ENCODE measurements at places on chromosomes 16 and 17.

DNA sequence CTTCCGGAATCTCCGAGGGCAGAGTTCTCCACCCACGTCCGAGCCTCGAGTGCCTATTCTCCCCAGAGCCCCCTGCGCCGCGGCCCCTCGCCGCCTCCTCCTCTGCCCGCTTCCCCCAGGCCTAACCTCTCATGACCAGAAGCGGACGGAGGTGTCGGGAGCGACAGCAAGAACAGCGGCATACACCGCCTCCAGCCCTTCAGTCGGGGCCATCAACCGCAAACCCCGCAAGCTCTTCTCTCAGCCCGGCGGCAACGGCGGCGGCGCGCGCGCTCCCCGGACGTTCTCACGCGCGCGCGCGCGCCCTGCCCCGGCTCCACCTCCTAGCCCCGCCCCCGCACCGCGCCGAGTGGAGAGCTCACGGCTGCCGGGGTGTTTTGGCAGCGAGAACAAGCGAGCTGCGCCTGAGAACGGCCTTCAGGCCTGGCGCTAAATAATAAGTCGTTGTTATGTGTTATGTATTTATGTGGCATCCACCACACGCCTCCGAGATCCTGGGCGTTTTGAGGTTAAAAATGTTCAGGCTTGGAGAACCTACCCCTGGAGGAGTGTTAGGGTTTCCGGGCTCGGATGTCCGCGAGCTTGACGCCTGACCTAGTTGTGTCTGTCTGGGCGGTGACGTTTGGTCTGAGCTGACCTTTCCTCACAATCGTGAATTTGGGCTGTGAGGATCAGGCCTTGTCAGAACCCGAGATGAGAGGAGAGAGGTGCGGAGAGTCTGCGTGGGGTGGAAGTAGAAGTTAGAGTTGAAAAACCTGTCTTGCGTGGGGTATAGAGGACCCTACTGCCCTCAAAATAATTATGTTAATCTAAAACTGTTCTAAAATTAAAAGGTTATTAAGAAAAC, at the start of gene RNFT1:
RNFT1 (minus strand) TSS at position 259 of the 847 bp plus-strand sequence; CDS start at position 182, 77 bp downstream.
- peak; percentile 84 for DNase-seq

GRCh38 chr16:29743827-29744531, 1.8 kb downstream of the C16orf54 start:
- no peak for DNase-seq

DNA sequence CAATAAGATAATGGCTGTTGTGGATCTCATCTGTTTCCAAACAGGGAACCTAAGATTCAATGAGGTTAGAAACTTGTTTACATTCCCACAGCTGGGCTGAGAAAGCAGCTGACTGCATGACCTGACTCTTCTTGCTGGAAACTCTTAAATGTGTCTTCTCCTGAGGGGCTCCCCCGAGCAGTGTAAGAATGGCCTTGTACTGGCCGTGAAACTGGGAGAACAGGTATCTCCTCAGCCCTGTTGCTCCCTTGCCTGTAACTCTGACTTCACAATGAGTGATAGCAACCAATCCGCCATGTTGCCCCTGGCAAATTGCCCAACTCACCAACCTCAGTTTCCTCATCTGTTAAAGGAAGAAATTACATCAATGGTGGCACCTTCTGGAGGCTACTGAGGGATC, 59.1 kb upstream of the CCL2 start:
- DNase-seq = no peak

- DNase-seq = no peak
Observed at GRCh38 chr16:83533193-83533592, 274.6 kb upstream of the HSBP1 start.

- DNase-seq = no peak
Observed at GRCh38 chr17:15510361-15510760, 42.9 kb upstream of the CDRT4 start.

- DNase-seq = no peak
Observed at GRCh38 chr17:31155208-31155810, 60.5 kb downstream of the NF1 start.

DNA sequence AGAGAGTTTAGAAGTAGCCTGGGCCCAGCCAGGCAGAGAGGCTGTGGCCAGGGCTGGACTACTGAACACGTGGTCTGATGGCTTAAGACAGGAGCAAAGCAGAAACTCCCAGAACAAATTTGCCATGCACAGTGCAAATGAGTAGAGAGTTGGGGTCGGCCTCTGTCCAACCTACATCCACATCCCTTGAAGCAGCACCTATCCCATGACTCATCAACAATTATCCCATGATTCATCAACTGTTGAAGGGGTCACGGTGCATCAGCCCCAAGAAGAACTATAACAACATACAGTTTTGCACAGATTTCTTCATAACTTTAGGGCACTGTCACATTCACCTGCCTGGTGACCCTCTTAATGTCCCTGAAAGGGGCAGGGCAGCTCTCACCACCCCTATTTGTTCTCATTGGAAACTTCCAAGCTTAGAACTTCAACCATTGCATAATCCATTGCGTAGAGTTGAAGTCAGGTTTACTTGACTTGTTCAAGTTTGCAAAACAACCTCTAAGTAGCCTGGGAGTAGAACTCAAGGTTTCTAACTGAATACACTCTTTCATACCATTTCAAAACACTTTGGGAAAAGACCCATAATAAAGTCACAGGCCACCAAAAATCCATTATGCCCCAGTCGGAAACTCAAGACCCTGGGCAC, 235.2 kb upstream of the CDH5 start:
- DNase-seq = no peak

DNA sequence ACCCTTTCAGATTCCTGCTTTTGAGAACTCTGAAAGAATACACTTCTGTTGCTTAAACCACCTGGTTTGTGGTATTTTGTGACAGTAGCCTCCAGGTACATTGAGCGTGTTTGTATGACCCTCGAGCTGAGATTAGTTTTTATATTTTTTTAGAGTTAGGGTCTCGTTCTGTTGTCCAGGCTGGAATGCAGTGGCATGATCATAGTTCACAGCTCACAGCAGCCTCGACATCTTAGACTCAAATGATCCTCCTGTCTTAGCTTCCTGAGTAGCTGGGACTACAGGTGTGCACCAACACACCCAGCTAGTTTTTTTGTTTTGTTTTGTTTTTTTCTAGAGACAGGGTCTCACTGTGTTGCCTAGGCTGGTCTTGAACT, 4.5 kb upstream of the ITPRIPL2 start:
- DNase-seq = no peak

DNA sequence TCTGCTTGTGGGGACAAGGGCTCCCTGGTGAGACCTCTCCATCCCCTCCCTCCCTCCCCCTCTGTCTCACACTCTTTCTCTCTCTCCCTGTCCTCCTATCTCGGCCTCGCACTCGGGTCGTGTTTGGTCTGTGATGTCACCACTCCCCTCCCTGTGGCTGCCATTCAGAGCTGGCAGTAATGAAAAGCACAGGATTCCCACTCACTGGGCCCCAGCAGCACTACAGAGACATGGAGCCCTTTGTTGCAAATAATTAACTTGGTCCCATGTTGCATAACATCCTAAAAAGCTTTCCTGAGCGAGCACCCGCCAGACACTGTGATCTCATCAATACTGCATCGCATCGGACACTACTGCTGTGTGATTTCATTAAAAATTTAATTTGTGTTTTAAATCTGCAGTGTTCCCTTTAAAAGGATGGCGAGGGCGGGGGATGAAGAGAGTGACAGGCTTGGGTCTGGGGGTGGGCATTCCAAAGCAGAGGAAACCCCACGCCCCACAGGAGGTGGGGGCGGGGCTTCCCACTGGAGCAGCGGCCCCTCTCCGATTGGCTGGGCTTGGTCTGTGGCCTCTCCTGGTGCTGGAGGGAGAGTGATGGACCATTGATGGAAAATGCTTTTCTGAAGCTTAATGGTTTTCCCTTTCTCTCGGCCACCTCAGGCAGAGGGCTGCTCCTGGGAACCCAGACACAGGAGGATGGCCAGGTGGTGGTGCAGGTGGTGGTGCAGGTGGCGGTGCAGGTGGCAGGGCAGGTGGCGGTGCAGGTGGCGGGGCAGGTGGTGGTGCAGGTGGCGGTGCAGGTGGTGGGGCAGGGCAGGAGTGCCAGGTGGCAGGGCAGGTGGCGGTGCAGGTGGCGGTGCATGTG, 15.3 kb upstream of the NPTX1 start:
- no peak for DNase-seq

- no peak for DNase-seq
Observed at GRCh38 chr16:85037050-85037410, 9.4 kb downstream of the KIAA0513 start.

DNA sequence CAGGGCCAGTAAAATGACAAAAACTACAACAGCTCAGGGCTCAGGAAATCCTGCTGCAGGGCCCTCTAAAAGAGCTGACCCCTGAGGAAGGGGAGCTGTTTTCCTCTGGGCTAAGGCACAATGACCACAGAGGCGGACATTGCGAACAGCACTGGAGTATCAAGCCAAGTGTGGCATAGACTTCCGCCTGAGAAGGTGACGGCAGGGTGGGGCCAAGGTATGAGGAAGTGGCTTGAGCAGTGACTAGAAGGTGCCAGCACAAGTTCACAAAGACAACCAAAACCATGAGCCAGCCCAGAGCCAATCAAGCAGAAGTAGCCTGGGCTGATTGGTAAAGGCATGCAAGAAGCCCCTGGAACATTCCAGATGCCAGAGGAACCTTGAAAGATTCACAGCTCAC, 13.9 kb downstream of the ERN2 start:
- no peak for DNase-seq
